ENCODE measurements at places on chromosomes 1 and 21.
A peak's percentile ranks its signal among the peaks of the same experiment; 100 is the strongest.

- no peak for DNase-seq
Measured at GRCh38 chr21:27258742-27259448, 292.0 kb upstream of the ADAMTS5 start.

DNA sequence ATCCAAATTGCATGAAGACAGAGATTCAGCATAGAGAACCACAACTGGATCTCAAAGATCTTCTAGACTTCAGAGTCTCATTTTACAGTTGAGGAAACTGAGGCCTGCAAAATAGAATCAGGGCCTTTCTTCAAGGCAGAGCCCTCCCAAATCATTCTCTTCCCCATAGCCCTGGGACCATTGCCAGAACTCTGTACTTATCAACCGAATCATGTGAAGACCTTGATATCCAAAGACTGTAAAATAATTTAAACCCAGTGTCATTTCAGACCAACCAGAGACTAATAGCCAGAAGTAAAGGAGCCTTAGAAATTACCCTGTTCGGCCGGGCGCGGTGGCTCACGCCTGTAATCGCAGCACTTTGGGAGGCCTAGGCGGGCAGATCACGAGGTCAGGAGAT, 90.1 kb downstream of the DTL start:
- DNase-seq = no peak

- DNase-seq = no peak
Measured at GRCh38 chr1:18970762-18971161, 14.3 kb upstream of the IFFO2 start.

GRCh38 chr1:160362168-160362957, 4.5 kb upstream of the NHLH1 start:
- no peak for DNase-seq

DNA sequence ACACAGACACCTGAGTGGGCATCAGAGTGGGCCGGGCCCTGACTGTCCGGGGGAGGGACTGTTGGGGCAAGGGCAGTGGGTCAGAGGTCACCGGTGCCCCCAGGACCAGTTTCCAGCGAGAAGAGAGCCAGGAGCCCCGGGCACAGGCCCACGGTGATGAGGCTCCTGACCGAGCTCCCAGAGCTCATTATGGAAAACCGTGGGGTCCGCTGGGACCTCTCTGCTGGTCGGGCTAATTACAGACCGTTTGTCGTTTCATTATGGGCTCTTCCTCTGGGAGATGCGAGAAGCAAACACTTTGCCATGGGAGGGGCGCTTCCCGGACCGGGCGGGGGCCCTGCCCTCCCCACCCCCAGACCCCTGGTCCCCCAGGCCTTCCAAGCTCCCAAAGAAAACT, 12.0 kb upstream of the TTLL10 start:
- DNase-seq = no peak

- no peak for DNase-seq
Measured at GRCh38 chr1:29470087-29470787, 233.9 kb downstream of the PTPRU start.

GRCh38 chr1:172041742-172042141, 200.4 kb downstream of the DNM3 start:
- no peak for DNase-seq

GRCh38 chr1:78649628-78650027, at the start of gene IFI44:
IFI44 (plus strand) TSS chr1:78649831; CDS start chr1:78650196, 365 bp downstream.
- DNase-seq = peak; percentile 77

DNA sequence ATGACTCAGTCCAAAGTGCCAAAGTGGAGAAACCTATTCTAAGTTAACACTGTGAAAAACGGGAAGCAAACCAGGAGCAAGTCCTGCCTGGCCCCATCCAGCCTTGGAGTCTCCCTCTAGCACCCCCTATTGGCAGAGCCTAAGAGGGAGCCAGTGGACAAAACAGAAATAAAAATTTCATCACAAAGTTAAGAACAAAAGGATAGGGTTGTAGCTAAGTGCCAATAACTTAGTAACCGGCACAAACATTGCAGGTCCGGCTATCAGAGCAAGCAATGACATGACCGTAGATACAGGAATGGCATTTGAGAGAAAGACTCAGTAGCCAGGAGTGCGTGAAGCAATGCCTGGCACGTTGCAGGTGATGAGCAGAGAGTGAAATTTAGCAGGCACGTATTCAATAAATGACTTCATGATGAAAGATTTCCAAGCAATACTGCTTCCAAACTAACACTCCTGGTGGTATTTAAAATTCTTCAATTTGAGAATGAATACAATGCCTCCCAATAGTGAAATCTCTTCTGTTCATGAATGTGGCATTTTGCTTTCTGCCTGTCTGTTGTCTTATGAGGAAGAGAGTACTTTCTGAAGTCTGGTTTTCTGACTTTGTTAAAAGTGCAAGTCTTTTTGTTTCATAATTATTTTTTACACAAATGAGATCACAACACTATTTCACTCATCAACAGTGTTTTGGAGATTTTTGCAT, 391.0 kb downstream of the OMA1 start:
- DNase-seq = no peak

DNA sequence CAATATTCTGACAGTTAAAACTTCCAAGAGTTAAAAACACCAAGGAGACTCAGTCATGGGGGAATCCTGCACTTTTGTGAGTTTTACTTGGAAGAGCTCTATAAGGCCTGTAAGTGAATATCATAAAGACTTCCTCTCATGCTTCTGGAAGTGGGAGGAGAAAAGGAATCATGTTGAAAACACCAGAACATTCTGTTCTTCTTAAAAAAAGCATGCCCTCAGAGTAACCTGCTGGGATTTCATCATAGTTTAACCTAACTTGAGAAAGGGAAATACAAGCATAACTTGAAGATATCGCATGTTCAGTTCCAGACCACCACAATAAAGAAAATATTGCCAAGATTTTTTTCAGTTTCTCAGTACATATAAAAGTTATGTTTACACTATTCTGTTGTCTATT, 51.9 kb downstream of the COL11A1 start:
- DNase-seq = no peak

DNA sequence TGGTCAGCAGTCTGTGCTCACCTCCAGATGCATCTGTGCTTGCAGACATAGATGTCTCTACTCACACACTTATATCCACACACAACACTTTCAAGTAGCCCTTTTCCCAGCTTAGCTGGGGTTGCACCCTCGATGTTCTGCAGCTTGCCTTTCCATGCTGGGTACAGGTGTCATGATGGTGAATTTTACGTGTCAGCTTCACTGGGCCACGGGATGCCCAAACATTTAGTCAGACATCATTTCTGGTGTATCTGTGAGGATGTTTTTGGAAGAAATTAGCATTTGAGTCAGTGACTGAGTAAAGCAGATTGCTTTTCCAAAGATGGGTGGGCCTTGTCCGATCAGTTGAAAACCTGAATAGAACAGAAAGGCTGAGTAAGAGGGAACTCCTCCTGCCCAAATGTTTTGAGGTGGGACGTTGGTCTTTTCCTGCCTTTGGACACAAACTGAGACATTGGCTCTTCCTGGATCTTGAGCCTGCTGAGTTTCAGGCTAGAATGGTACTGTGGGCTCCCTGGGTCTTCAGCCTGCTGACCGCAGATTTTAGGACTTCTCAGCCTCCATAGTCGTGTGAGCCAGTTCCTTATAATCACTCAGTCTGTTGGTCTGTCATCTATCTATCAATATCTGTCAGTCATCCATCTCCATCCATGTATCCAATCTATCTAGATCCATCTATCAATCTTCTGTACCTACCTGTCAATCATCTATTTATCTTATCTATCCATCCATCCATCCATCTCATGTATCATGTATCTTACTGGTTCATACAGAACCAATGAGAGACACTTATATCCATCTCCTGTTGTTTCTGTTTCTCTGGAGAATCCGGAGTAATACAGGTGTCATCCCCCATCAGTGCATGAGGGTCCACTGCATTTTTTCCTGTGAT, 12.7 kb upstream of the OBSCN start:
- no peak for DNase-seq

GRCh38 chr1:40774266-40774998, 9.2 kb upstream of the KCNQ4 start:
- peak; percentile 51 for DNase-seq

- no peak for DNase-seq
Measured at GRCh38 chr1:45059829-45060228, 47.8 kb downstream of the UROD start.

- no peak for DNase-seq
Measured at GRCh38 chr1:26608895-26609294, 79.3 kb downstream of the RPS6KA1 start.

- DNase-seq = no peak
Measured at GRCh38 chr21:33897739-33898138, 17.9 kb downstream of the ATP5PO start.

GRCh38 chr1:97812076-97812475, 108.8 kb downstream of the DPYD start:
- no peak for DNase-seq

DNA sequence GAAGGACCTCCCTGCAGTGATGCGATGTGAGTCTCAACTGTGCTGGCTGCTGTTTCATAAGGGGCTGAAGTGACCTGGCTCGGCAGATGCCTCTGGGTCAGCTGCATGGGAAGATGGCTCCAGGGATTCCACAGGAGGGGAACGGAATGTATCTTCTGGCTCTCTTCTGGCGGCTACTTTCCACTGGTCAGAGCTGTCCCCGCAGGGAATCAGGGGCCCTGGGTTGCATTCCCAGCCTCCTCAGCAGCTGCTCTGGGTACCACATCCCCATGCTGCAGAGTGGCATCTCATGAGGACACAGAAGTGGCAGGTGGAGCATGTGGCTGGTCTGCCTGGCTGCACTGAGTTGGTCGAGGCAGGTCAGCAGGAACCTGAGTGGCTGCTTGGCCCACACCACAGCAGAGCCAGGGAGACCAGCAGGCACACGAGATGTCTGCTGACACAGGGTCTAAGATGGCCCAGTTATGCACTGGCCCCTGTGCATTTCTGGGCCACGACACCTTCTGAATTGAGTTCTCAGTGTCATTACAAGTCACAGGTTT, 42.8 kb downstream of the POFUT2 start:
- DNase-seq = no peak

- no peak for DNase-seq
Measured at GRCh38 chr1:199549421-199549820, 478.1 kb upstream of the NR5A2 start.

GRCh38 chr1:89974696-89975470, 20.0 kb upstream of the ZNF326 start:
- DNase-seq = no peak

DNA sequence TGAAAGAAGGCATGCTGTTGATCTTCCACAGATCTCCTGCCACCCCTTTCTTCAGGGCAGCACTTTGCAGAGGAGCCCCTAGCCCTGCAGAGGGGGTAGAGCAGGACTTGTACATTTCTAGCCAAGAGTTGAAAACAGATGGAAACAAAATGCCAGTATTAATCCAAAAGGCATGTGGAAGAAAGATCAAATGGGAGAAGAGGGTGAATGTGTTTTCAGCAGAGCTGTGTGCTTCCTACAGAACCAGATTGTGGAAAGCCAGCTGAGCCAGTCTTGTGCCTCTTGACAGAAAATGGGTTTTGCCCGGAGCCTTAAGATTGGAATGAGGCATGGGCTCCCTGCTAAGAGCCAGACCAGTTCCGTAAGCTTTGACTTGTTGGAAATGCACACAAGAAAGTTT, 105.2 kb upstream of the TSPAN2 start:
- no peak for DNase-seq

DNA sequence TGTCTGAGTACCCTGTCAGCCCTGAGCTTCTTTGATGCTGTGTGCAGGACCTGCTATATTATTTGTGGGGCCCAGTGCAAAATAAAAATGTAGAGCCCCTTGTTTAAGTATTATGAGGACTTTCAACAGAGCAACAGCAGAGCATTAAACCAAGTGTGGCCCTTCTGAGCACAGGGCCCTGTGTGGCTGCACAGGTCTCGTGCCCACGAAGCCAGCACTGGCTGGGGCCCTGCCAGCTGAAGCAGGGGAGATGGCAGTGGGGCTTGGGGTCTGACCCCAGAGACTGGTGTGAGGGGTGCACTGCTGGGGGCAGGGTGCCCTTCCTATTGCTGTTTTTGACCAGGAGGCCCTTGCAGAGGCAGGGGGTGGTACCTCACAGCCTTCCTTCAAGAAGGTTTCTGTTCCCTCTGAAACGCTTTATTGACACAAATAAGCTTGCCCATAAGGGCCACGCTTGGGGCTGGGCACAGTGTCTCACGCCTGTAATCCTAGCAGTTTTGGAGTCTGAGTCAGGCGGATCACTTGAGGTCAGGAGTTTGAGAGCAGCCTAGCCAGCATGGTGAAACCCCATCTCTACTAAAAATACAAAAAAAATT, 2.2 kb upstream of the SEMA4A start:
- DNase-seq = no peak

GRCh38 chr1:160093624-160094290, 4.7 kb downstream of the IGSF8 start:
- DNase-seq = no peak

DNA sequence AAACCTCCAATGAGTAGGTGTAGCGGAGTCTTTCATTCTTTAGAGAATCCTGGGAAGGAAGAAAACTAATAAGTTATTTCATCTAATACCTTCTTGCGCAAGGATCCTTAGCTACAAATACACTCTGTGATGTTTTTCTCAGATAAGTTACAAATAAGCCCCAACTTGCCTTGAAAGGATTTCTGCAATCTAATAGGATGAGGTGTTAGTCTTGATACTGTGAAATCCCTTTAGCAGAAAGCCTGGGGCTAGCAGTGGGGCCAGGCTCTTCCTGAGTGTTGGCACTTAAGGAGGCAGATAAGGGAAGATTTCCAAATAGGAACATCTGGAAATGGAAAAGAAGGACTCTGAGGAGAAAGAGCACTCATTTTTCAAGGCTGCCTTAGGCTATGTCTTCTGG, 168.0 kb upstream of the DAB1 start:
- DNase-seq = no peak

- no peak for DNase-seq
Measured at GRCh38 chr1:14871218-14871970, 272.9 kb downstream of the KAZN start.

- DNase-seq = no peak
Measured at GRCh38 chr21:44902268-44903049, 18.2 kb downstream of the ITGB2 start.

DNA sequence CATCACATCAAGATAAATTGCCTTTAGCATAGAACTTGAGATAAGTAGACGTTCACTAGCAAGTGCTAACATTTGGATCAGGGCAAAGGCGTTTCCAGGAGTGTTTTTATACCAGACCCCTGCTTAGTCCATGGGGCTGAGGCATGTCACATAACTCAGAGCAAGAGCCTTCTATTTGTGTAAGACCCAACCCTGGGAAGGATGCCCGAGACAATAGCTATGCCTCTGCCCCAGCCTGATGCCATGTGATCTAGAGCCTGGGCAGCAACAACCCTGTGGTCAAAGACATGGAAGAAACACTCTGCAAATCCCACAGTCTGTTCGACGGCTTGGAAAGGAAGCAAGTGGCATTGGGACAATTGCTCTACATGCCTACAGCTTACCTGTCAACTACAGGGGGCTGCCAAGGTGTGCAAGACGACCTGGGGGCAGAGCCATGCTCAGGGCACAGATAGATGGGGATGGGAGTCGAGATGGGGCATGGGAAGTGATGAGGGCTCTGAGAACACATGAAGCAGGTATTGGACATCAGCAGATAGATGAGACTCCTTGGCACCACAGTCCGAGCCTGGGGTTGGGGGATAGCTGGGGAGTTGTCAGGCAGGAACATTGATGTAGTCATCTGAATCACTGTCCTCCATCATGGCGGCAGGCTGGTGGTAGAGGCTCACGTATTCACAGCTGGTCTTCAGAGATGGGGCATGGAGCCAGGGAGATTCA, 7.3 kb downstream of the IL24 start:
- no peak for DNase-seq
